CD4-positive, alpha-beta T cell treated with Interleukin-2 at 100 ng/mL for 4 hours (primary cell): ENCODE measurements at places on chromosomes 6 and 20.

DNA sequence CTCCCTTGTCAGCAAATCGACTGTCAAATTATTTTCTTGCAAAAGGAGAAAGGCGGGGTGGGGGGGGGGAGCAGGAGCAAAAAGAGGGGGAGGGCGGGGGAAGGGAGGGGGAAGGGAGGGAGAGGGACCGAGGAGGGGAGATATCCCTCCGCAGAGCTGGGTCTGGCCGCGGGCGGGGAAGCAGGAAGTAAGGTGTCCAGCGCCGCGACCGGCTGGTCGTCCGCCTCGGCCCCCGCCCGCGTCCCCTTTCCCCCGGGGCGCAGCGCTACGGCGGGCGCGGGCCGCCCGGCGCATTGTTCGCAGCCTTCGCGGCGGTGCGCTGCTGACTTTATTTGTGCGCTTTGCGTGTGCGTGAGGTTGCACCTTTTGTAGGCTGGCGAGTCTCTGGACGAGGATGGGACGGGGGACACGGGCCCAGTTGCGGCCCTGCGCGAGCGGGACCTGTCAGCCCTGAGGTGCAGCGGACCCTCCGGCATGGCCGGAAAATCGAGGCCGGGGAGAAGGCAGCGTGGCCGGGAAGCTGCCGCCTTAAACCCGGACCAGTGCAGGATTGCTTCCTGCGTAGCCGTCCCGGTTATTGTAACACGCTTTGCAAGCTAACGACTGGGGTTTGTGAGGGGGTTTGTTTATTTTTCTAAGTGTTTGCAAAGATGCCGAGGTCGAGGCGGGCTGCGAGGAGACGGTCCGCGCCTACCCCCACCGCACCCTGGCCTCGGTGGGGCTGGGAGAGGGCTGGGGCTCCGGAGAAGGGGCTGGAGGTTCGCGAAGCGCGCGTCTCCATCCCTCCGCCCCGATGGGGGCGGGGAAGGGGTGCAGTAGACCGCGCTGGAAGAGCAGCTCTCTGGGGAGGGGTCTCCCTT is 675 bp upstream of the TRERF1 start:
- peak; percentile 41 for DNase-seq

- no peak for DNase-seq
Measured at GRCh38 chr6:21420146-21420878, 173.2 kb upstream of the SOX4 start.

GRCh38 chr6:71478834-71479541 is 190.4 kb downstream of the OGFRL1 start:
- DNase-seq, result no peak

- DNase-seq, result no peak
Measured at GRCh38 chr6:139327038-139327437, 35.2 kb upstream of the TXLNB start.

DNA sequence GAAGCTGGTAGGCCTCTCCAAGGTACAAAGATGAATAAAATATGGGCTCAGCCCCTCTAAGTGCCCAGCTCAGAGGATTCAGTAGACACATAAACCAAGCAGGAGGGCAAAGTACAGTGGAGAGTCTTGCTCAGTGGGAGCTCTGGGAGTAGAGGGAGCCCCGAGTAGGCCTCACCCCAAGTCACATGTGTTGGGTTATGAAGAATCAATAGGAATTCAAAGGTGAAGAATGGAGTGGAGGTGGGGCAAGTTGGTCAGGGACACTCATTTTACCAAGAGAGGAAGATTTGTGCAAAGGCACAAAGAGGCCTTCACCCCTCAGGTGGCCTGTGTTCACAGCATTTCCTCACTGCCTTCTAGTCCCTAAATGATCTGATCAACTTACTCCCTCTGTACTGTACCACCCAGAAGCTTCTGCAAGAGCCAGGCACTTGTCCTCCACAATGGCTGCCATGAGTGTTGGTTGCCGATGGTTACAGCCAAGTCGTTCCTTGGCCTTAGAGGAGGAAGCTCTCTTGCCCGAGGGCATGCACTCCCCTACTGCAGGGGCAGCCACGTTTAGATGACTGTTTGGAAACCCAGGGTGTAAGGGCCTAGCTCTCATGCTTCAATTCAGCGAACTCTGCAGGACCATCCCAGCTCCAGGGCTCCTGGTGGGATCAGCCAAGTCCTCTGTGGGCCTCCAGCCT is 6.7 kb upstream of the CDKN1A start:
- no peak for DNase-seq

DNA sequence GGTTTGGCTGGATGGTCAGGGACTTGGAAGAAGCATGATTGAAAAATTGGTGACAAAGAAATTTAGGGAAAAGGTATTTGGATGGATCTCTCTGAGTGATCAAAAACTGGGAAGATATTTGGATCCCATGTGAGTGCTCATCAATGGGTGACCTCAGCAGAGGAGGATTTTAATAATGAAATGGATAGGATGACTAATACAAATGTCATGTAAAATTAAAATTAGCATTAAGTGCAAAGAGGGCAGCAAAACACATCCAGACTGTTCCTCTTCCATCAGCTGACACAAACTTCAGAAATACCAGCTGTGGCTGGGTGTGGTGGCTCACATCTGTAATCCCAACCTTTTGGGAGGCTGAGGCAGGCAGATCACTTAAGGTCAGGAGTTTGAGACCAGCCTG is 151.7 kb downstream of the THBS2 start:
- no peak for DNase-seq

DNA sequence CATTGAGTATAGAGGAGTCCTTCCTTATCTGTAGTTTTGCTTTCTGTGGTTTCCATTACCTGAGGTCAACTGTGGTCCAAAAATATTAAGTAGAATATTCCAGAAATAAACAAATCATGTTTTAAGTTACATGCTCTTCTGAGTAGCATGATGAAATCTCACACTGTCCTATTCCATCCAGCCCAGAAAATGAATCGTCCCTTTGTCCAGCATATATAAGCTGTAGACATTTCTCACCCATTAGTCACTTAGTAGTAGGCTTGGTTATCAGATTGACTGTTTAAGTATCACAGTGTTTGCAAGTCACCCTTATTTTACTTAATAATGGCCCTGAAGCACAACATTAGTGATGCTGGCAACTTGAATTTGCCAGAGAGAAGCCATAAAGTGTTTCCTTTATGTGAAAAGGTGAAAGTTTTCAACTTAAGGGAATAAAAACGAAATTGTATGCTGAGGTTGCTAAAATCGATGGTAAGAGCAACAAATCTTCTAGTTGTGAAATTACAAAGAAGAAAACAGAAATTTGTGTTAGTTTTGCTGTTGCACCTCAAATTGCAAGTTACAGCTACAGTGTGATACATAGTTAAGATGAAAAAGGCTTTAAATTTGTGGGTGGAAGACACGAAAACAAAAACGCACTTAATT is 198.6 kb upstream of the SIM1 start:
- no peak for DNase-seq

GRCh38 chr6:1667012-1667804 is 57.5 kb downstream of the FOXC1 start:
- DNase-seq, result no peak

- no peak for DNase-seq
Measured at GRCh38 chr6:87481931-87482330, 9.2 kb downstream of the SLC35A1 start.

- peak; percentile 12 for DNase-seq
Measured at GRCh38 chr6:144053601-144054000, 41.8 kb downstream of the SF3B5 start.

- DNase-seq, result no peak
Measured at GRCh38 chr6:23533311-23533710, 592.7 kb upstream of the NRSN1 start.

DNA sequence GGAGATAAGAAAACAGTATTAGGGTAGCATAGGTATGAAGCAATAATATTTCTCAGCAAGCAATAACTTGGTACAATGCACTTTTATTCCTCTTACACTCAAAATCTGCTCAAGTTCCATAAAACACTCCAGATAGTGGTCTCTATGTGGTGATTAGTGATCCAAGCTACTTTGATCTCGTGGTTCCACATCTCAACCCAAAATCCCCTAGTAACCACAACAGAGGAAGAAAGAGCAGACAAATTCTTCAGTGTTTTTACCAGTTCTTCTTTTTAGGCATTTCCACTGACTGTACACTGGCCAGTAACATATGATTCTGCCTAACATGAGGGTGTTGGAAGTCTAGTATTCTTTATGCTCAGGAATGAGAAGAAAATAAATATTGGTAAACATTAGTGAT is 309.0 kb upstream of the PTCHD4 start:
- DNase-seq, result no peak

- DNase-seq, result no peak
Measured at GRCh38 chr20:47679462-47679861, 105.8 kb downstream of the SULF2 start.

- no peak for DNase-seq
Measured at GRCh38 chr6:90098001-90098531, 198.6 kb downstream of the BACH2 start.

DNA sequence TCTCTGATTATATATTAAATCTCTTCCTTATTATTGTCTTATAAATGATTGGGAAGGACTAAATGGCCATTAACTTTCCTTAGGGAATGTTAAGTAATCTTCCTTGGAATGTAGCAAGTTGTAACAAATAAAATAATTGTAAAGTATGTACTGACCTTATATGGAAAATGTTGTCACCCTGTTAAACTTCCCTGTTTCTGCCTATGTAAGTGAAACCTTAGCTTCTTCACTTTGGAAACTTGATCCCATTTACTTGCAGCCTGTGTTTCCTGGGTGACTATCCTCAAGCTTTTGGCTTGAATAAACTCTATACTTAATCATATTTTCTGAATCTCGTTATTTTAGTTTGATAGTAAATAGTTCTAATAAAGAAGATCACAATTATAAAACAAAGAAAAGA is 519.5 kb upstream of the PTCHD4 start:
- no peak for DNase-seq

DNA sequence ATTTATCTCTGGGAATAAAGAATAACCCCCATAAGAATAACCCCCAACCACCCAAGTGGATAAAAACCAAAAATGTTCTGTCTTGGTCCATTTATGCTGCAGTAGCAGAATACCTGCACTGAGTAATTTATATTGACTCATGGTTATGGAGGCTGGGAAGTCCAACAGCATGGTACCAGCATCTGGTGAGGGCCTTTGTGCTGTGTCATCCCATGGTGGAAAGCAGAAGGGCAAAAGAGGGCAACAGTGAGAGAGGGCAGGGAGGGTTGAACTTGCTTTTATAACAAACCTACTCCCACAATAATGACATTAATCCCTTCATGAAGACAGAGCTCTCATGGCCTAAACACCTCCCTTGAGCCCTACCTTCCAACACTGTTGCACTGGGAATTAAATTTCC is 133.7 kb downstream of the ERMARD start:
- DNase-seq, result no peak

DNA sequence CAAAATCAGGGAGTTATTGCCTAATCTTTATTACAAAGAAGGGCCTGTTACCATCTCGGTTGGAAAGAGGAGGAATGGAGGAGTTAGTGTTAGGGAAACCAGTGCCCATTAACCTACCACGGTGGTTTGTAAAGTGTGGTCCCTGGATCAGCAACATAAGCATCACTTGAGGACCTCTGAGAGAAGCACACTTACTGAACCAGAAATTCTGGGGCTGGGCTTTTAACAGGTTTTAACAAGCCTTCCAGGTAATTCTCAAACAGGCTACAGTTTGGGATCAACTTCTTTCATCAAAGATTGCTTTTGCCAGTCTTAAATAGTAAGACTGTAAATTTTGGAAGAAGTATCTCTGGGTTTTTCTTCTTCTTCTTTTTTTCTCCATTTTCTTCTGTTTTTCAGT is 329.5 kb upstream of the JAG1 start:
- DNase-seq, result no peak

- no peak for DNase-seq
Measured at GRCh38 chr6:17962436-17963031, 24.9 kb downstream of the KIF13A start.

DNA sequence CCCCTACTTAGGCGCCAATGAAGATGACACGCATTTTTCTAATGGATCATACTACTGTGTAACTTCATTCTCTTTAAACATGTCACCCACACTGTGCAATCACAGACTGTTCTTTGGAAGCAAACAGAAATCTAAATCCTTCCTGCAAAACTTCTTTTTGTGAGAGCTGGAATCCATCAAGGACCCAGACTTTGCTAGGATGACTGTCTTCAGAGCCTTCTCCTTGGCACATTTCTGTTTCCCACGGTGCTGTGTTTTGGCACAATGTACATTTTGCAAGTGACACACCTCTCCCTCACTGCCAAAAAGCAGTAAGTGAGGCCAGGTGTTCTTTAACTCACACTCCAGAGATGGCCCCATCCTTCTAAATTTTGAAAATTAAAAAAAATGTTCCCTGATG is 21.7 kb upstream of the TAGAP start:
- DNase-seq, result no peak

- peak; percentile 2 for DNase-seq
Measured at GRCh38 chr6:73747289-73747688, 51.3 kb downstream of the CD109 start.

- no peak for DNase-seq
Measured at GRCh38 chr6:119423996-119424395, 74.4 kb upstream of the MAN1A1 start.
